ENCODE measurements at places on chromosomes 12 and 14. TPM values are rescaled to one million over a fixed set of nuclear protein-coding genes. Genes with fewer than 3 reads are reported as not detected.

OR6C6 gene
- not detected for polyA plus RNA-seq

KLHDC1 gene
- 0.51 TPM for polyA plus RNA-seq

BDKRB2 gene
- 24.0 TPM for polyA plus RNA-seq

DNA sequence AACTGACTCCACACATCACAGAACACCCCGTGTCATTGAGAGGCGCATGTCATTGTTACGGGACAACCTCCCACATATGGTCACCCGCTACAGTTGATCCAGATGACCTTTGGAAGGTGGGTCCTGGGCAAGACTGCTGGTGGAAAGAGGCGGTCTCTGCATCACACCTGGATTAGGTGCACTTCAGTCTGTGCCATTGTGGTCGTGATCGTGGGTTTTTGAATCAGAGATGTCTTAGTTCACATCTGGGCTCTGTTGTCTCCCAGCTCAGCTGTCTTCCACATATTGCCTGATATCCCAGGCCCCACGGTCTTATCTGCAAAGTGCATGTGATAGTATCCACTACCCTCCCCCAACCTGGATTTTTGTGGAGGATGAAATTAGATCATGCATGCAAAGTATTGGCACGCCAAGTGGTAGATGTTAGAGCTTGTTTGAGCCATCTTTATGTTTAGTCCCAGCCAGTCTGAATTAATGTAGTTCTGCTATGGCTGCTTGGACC is 208.7 kb upstream of the FOXN3 start:
- no peak for DNase-seq

DNA sequence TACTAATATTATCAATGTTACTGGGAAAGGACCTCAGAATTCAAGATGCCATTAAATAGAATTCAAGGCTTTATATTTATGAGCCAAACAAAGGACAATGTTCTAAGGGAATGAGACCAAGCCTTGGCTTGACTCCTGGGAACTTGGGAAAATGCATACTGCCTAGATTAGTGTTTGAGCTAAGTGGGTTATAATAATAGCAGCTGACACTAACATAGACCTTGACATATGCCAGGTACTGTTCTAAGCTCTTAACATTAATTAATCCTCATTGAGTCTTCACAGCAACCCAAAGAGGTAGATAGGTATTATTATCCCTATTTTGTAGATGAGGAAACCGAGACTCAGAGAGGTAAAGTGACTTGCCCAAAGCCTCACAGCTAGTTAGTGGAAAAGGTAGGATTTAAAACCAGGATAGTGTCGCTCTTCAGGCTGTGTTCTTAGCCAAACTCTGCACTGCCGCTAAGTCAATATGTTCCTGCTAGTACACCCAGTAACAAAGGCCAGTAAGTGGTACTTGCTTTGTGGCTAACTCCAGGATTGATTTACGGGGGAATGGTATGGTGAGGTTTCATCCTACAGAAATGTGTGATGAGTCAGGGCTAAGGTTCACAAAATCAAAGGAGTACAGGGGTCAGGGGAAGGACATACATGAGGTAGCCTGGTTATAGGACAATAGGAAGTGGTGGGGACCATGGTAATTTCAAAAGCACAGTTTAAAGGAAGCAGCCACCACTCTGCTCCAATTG is 35.8 kb upstream of the PRKAB1 start:
- DNase-seq = no peak

GRCh38 chr12:94813314-94813713 is 163.0 kb upstream of the TMCC3 start:
- no peak for DNase-seq

- DNase-seq = no peak
These were observed 165.0 kb downstream of the SRGAP1 start for GRCh38 chr12:64009321-64010068.
